NCI-H2081 (cell line): ENCODE measurements at places on chromosomes 5 and 9.
A peak's percentile ranks its signal among the peaks of the same experiment; 100 is the strongest.

DNA sequence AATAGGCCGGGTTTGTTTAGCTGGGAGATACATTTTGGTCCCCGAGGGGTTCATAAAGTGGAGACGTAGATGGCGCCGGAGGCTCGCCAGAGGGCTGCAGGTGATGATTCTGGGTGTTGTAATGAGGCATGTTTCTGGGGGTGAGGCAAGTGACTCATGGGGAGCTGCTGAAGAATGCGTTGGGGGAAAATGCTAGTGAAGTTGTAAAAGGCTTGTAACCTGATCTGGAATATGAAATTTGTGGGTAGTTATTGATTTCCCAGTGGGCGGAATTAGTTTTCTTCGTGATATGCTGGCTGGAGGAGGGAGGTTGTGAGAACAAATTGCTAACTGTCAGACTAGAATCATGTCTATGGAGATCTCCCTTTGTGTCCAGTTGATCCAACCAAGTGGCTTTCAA lies 158.3 kb downstream of the DOCK2 start:
- DNase-seq, result no peak

- DNase-seq, result no peak
Measured at GRCh38 chr5:141691286-141691866, 9.3 kb upstream of the ARAP3 start.

DNA sequence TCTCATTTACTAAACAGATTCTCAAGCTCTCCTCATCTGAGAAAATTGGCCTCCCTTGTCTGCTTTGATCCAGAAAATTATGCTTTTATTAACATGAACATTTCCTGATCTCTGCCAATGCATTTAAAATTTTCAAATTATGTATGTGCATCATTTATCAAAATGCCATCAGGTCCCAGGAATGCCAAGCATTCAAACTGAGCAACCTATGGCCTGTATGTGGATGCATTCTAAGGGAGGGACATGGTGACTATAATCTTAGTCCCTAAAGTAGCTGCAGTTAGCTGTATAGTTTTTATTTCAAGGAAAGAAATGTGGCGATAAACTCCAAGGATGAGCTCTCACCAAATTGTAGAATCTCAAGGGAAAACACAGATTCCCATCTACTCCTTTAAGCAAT lies 9.7 kb upstream of the RORB start:
- DNase-seq, result no peak

DNA sequence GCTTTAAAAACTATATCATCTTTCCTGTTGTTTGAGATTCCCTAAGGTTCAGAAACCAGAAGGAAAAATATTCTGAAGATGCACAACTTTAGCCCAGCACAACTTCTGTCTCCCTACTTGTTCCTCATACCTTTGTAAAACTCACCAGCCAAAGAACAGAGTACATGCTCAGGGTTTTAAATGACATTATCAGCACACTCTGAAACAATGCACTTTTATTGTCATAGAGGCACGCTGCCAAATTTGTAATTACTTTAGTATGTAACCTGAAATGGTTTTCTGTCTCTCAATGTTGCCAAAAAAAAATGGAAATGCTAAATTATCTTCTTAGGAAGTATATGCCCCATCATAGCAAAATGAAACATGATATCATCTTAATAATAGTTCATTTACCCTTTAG lies 383.6 kb upstream of the CDH6 start:
- DNase-seq, result peak; percentile 68

DNA sequence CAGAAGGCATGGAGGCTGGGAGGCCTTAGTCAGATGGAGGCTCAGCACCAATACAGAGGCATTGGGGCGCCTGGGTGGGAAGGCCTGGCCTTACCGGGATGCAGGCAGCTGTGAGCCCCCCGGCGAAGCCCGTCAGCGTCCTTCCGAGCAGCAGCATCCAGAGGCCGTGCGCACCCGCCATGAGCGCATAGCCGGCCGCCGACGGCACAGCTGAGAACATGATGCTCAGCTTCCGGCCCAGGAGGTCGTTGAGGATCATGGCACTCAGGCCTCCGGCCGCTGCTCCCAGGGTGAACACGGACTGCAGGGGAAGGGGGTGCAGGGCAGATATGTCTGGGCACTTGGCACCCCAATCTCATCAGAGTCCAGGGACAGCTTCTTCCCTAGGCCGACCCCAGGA lies 2.0 kb downstream of the SLC2A6 start:
- no peak for DNase-seq

DNA sequence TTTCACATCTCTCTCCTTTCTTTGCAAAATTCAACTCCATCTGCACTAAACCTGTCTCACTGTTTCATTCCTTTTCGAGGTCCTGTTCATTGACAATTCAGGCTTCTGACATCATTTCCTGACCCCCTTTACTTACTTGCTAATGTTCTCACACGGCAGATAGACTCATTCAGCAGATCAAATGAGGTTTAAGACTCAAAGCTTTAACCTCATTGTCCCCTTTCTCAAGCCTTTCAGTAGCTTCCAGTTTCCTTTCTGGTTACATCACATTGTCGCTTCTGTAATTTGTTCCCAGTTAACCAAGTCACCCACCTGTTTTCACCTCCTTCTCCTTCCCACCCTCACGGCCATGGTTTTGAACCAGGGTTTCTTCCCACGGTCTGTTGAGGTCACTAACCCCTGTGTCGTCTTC lies 143.4 kb upstream of the OTULINL start:
- no peak for DNase-seq

DNA sequence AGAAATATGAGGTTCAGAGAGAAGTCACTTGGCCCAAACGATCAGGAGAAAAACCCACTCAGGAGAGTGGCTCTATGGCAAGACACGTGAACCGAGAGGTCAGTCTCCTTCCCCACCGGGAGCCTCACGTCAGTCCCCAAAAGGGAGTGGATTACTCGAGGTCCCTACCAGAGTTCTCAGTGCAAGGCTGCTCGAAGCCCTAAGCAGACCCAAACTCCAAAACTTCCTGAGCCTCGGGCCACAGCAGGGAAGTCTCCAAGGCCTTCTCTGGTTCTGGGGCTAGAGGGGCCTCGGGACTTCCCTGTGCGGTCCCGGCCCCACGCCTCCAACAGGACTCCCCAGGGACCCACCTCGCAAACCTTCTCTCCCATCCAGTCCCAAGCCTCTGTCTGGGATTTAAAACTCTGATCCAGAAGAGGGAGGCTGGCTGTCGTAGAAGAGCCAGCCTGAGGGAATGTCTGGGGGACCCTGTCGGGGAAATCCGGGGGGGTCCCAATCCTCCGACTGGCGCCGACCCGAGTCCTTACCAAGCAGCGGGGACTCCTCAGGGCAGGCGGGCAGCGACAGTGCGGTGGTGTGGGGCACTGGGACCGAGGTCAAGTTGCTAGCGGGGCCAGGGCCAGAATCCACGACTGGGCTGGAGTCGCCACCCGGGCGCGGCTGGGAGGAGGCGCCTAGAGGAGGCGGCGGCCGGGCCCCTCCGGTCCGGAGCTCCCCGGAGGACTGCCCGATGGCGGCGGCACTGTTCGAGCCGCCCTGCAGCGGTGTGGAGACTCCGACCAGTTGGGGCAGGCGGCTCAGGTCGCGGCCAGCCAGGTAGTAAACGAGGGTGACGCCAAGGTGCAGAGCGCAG lies 679 bp downstream of the B4GALT1 start:
- DNase-seq, result no peak

- no peak for DNase-seq
Measured at GRCh38 chr5:171806976-171807747, 21.5 kb downstream of the SMIM23 start.

DNA sequence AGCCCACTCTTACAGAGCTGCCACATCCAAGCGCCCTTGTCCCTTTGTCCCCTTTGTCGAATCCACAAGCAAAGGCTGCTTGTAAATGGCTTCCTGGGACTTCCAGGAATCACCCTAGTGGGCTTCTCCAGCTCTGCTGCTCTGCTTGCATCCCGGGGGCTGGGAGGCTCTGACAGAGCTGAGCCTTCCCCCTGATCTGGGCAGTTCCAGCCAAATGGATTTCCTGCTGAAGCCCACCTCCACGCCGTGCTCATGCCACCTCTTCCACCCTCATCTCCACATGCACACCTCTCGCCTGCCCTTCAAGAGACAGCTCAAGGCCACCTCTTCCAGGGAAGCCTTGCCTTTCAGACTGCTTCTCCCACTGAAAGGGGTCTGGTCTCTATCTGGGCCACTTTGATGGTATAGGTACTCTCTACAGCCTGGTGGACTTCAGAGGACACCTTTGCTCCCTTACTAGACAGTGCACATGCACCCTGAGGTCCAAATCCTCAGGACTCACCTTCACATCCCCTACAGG lies 106.2 kb downstream of the LHFPL2 start:
- no peak for DNase-seq

GRCh38 chr9:99628849-99629620 lies 192.7 kb upstream of the NR4A3 start:
- no peak for DNase-seq

DNA sequence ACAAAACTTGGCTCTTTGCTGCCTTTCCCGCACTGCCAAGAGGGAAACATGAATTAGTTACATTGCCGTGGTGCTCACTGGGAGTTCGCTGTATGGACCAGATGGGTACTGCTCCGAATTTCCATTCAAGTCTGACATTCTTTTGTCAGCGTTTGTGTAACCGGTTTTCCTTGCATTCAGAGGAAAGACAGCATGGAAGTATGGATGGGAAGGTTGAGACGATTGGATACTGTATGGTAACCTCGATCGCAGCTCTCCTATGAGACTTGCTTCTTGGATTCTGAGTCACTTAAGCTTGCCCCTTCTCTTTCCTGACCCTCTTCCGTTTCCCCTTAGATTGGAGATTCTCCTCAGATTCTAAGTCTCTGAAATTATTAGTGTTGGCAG lies 625 bp upstream of the UBLCP1 start:
- DNase-seq, result peak; percentile 49

DNA sequence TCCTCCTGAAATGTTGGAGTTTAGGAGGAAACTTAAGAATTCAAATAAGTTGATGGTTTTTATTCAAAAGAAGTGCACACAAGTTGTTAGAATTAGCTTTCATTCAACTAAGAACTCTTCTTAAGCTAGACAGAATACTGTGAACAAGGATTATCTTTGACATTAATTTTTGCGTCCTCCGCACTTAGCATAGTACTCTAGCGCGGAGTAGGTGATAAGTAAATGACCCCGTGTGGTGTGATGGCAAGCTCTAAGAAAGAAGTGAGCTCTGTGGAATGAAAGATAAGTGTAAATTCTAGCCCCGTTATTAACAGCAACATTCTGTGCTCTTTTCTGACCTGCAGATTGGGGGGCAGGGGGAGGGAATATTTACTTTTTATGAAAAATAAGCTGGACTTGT lies 1.0 kb downstream of the BRIX1 start:
- peak; percentile 29 for DNase-seq

GRCh38 chr9:69122082-69122548 lies 52.0 kb upstream of the TJP2 start:
- DNase-seq, result peak; percentile 69

DNA sequence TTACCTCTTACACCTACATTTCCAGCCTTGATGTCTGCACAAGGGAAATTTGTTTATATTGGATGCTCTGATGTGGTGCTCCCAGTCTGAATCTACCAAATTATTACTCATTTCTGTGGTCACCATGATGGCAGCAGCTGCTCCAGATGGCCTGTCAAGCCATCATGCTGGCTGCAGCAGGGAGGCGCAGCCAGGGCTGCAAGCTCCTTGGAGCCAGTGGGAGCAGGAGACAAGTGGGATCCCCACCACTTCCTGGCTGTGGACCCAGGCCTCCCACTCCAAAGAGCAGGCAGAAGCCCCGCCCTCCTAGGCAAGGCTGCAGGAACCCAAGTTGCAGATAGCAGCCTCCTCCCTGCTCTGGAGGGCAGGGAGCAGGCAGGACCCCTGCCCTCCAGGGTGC lies 241.1 kb upstream of the ATP10B start:
- DNase-seq, result no peak

DNA sequence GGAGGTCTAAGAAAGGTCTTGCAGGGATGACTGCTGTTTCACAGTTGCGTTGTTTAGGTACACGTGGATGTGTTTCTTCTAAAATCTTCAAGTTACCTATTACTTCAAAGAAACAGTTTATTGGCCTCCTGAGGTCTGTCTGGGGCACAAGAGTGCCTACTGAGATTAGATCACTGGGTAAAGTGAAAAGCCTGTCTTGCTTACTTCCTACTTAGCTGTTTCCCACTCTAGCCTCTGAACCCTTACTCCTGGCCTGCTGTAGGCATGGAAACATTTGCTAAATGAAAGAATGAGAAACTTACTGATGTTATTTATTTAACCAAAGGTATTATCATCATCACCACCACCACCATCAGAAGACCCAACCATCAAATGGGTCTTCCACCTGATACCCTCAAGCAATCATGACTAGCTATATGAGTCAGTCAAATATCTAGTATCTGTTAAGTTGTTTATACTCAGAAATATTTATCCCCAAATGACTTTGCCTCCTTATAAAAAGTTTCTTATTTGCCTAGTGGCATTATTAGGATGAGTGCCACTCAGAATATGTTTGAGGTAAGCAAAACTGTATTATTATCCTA lies 92.5 kb downstream of the ELAVL2 start:
- no peak for DNase-seq

- DNase-seq, result no peak
Measured at GRCh38 chr9:34123682-34124081, 2.8 kb downstream of the DCAF12 start.

- DNase-seq, result peak; percentile 43
Measured at GRCh38 chr5:93887678-93888077, 146.3 kb upstream of the POU5F2 start.

GRCh38 chr5:81409896-81410295 lies 16.0 kb upstream of the ACOT12 start:
- no peak for DNase-seq

DNA sequence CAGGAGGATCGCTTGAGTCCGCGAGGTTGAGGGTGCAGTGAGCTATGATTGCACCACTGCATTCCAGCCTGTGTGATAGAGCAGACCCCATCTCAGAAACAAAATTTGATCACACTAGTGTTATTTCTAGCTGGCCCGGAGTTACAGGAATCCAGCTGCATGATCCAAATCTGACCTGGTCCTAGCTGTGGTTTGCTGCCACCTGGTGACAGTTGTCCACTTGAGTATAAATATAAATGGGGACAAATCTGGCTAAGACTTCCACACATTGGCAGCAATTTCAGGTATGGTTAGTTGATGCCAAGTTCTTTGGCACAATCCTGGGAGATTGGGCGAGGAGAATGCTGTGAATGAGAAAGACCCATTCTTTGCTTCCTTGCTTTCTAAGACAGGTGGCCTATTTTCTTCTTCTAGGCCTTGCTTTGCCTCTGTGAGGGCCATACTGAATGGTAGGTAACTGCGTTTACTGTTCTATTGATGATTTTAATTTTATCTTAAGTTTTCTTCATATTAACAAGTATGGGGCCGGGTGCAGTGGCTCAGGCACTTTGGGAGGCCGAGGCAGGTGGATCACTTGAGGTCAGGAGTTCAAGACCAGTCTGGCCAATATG lies 35.4 kb downstream of the UBE2R2 start:
- DNase-seq, result peak; percentile 41

DNA sequence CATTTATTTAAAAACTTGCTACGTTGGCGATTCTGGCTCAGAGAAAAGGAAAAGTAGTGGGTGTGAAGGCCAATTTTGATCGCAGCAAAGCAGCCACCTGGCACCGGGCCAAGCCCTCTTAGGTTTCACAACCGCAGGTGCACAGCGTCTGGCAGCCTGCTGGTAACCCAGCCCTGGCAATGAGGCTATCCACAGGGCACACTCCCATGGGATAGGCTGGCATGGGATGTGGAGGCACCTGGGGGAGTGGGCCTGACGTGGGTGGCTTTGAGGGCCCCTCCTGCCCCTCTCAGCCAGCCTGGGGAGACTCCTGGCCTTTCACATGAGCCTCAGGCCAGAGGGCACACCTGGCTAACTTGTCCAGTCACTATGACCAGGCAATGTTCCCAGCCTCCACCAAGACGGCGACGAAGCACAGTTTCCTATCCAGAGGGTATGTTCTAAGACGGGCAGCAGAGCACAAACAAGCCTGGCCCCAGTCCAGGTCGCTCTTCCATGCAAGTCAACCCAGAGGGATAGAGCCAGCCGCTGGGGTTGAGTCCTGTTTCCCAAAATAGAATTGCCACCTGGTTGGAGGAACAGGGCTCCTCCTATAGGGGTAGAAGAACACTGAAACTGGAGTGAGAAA lies 19.0 kb downstream of the CMBL start:
- DNase-seq, result peak; percentile 100
